ENCODE measurements at places on chromosomes 5 and 9. TPM values are rescaled to one million over a fixed set of nuclear protein-coding genes. Genes with fewer than 3 reads are reported as not detected.

The PHF24 gene
- total RNA-seq: not detected

The TMEFF1 gene
- total RNA-seq: not detected

The ADGRV1 gene
- not detected for total RNA-seq

The TXNDC8 gene
- total RNA-seq: not detected

The GRIA1 gene
- not detected for total RNA-seq

The IFNA21 gene
- not detected for total RNA-seq
